Hypothalamus (tissue), 51 donors: ENCODE measurements at places on chromosomes 2 and 18.

GRCh38 chr18:54223568-54224241 is 764 bp downstream of the MBD2 start:
- DNase-seq: no peak

DNA sequence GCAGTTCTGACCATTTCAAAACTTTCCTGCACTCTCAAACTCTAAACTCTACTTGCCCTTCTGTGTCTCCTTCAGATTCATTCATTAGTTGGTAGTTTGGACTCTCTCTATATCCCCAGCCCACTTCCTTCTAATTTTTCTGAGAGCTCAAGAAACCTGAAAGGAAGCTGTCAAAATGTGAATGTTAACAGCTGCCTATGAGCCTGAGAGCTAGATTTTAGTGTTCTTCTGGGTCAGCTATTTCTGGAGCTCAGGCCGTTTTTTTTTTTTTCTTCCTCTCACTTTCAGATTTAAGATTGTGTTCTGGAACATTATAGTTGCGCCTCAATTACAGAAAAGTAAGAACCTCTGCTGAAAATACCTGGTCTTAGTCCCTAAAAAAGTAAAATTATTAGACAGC is 73.1 kb downstream of the RTN4 start:
- DNase-seq: no peak

DNA sequence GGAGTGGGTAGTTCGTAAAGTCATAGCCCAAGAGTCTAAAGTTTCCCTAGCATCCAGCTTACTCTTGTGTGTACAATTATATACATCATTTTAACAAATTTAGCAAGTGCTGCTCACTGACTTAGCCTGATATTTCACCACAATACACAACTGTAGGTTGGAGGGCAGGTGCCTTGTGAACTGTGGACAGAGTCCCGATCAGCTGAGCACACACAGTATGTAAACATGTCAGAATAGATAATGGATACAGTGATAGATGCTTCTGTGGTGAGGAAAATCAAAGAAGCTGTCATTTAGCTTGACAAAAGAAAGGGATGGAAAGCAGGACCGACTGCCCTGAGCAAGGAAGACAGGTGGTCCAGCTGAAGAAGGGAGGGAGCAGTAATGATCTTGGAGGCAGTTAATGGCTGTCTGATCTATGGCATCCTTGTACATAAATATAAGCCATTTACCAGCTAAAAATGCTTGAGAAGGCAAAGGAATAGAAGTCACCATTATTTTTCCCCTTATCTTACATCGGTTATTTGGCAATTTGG is 372.8 kb upstream of the UBE2E3 start:
- no peak for DNase-seq

- no peak for DNase-seq
Measured at GRCh38 chr2:176677746-176678265, 408.6 kb downstream of the MTX2 start.

- no peak for DNase-seq
Measured at GRCh38 chr2:19542796-19543662, 184.6 kb upstream of the OSR1 start.

GRCh38 chr2:8088810-8089209 is 593.0 kb upstream of the ID2 start:
- DNase-seq: no peak

DNA sequence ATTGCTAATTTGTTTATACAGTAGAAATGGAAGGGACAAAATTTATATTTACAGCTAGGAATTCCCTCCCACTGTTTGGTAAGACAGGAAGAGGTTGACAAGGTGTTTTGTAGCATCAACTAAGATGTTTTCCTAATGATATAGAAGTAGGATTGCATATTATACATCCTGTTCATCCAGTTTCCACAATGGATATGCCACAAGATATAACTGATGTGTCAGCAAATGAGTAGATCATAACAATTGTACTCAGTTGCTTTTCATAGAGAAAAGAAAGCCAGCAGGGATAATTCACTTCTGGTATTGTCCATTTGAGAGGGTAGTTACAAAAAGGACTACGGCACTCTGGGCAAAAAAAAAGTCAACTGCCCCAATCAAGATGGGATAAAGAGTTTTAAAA is 102.7 kb downstream of the CALCRL start:
- no peak for DNase-seq

GRCh38 chr2:70440621-70441020 is 113.0 kb downstream of the TGFA start:
- no peak for DNase-seq

DNA sequence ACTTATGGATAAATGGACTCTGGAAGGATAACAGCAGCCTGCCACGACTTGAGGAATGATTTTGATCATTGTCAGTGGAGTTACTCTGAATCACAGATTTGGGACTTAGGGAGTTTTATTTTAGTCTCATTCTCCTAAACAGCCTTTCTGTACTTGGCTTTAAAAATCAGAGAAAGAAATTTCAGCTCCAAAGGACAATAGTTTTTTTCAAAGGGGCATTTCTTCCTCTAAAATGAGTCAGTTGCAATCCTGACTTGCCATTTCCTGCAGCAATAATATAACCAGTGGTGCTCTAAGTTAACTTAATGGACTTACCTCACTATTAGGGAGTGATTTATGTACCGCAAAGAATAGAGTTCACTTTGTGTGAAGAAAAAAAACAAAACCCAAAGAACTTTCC is 35.1 kb upstream of the MTX2 start:
- DNase-seq: no peak

GRCh38 chr2:26170795-26171194 is 2.1 kb upstream of the GAREM2 start:
- DNase-seq: no peak

DNA sequence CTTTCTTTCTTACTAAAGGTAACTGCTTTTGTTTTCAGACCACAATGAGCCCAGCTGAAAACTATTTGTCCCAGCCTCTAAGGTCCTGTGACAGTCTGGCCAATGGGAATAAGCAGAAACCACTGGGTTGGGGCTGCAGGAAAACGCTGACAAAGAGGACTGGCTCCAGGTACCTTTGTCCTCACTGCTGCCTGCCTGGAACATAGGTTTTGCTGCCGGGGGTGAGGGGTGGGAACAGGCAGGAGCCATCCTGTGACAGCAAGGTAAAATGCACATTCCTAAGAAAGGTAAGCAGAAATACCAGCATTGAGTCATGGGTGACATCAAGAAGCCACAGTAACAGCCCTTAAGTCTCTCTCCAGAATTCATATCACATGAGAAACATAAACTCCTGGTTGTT is 21.6 kb downstream of the PTPN2 start:
- DNase-seq: no peak

- DNase-seq: no peak
Measured at GRCh38 chr2:225735844-225736243, 336.3 kb downstream of the NYAP2 start.

GRCh38 chr18:76412010-76412817 is 82.8 kb downstream of the ZNF516 start:
- no peak for DNase-seq

GRCh38 chr2:226334981-226335720 is 464.5 kb downstream of the IRS1 start:
- no peak for DNase-seq

DNA sequence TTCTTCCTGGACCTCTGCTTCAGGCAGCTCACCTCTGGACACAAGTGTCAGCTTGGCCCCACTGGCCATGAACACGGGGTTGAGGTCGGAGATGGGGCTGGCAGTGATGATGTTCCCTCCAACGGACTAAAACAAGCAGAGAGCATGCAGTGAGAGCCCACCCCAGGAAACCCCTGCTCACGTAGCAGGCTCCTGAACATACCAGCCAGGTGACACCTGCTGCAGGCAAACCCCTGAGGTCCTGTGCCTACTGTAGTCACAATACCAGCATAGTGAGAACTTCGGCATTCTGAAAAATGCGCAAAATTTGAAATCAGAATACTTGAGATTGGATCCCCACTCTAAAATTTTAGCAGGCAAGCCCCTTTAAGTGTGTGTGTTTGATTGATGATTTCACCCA is 32.9 kb downstream of the XDH start:
- DNase-seq: no peak

- no peak for DNase-seq
Measured at GRCh38 chr18:34221971-34222306, 2.8 kb downstream of the NOL4 start.

GRCh38 chr18:8121942-8122480 is 487.2 kb upstream of the RAB12 start:
- DNase-seq: no peak
